ENCODE measurements at places on chromosomes 3 and 15.

- DNase-seq = no peak
Measured at GRCh38 chr15:38320866-38321265, 68.2 kb downstream of the SPRED1 start.

DNA sequence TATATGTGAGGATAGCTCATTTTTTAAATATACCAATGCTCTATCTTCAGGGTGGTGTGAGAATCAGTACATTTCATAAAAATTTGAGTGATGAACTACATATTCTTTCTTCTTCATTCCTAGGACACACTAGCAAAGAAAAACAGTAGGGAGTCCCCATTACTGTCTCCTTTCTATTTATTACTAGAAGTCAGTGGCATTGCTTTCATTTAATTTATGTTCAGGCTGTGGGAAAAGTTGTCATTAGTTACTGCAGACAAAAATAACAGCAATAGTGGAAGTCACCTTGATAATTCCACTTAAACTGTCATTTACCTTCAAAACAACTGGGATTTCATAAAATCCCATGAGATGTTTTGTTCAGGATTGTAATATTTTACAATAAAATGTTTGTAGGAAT is 446.4 kb downstream of the GBE1 start:
- no peak for DNase-seq

GRCh38 chr15:78603467-78603866 is 17.3 kb downstream of the CHRNA3 start:
- DNase-seq = no peak

DNA sequence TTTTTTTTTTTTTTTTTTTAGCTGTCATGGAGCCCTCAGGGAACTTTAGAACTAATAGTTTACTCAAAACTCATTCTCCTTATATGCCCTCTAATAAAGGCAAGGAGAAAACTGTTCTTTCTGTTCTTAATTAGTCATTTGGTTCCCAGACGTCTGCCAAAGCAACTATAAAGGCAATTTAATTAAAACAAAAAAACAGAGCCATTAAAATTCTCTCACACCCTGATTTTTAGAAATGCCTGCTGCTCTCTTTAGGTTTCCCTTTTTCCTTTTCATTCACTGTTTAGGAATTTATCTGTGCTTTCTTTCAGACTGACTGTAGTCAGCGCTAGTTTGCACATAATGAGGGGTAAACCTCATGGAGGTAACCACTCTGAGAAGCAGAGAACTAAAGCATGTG is 463.6 kb upstream of the THRB start:
- no peak for DNase-seq

GRCh38 chr3:38019658-38020341 is 9.6 kb downstream of the PLCD1 start:
- no peak for DNase-seq

- peak; percentile 16 for DNase-seq
Measured at GRCh38 chr15:35078221-35078915, 6.7 kb downstream of the NANOGP8 start.

DNA sequence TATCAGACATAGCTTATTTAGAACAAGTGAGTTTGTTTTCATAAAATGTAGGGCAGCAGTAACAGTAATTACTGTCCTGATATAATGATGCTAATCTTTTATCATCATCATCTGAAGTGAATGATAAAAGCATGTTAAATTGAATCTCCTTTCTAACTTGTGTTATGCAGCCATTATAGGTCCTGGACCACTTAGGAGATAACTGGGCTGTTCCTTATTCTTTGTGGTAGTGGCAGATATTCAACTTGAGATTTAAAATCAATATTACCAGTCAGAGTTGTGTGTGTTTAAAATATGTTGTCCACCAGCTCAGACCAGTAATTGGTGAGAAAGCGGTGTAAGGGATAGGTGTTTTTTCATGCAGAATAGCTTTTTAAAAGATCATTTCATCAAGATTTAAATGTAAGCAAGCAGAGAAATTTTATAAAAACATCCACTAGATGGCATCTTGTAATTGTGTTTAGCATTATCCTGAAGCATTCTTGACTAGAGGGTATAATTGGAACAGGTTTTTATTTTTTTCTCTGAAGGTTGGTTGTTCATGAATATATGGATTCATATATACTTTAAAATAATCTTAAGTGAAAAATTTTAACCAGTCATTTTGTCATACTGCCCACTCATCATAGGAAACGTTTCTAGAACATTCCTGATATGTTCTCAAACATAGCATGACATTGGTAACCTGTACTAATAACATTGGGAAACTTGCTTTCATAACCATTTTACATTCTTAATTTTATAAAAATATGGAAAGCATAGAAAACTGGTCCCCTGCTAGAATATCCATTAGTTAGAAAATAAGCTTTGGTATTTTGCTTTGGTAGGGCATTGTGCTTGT is 153.9 kb downstream of the BBX start:
- DNase-seq = no peak

DNA sequence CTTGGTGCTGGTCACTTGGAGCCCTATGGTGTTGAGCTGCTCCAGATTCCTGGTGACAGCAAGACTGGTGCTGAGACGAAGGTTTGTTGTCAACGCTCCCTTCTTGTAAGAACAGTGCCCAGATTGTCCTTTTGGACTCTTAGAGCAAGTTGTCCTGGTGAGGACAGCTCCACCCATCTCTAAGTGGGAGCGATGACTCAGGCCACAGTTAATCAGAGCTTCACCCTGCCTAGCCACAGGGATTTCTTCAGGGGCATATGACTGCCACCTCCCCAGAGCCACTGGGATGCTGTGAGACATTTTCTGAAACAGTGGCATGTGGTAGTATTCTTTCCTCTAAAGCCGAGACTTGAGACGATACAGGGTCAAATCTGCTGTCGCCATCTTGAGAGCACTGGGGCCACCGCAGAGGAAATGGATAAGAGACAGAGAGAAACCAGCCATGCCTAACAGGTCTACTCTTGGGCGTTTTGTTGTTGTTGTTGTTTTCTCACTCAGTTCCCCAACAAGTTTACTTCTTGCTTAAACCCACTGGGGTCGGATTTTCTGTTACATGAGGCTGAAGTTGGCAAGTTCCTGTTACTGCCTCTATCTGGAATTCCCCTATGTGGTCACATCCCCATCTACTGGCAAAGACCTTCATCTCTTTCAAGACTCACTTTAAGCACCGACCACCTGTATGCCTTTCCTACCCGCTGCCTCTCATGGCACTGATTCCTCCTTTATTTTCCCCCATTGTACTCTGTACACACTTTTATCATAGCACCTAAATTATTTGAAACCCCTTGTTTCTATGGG is 16.0 kb upstream of the PCOLCE2 start:
- DNase-seq = no peak

DNA sequence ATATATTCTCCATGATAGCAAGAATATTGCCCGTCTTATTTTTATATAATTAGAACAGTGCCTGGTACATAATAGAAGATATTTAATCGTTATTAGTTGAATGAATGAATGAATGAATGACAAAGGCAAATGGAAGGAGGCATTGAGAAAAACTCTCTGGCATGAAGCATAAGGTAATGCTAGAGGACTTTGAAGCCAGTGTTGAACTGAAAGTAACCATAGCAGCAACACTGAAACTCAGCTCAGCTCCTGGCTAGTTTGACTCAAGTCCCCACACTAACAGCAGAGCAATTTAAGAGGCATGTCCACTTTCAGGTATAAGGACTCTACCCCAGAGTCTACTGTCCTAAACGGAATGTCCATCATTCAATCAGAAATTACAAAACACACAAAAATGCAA is 227.0 kb downstream of the CPNE4 start:
- DNase-seq = no peak

DNA sequence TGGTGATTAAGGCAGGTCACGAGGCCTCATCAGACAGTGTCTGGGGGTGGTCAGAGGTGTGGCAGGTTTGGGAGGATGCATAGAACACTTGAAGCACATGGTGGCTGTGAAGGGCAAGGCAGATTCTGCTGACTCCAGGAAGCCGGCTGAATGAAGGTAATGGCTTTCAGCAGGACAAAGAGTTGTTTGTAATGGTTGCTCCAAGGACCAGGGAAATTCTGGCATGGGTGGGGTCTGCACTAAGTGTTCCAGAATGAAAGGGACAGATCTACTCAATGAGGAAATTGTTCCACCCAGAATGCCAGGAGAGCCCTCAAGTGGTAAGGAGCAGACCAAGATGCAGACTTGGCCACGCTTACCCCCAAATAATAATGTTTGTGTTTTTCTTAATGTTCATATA is 70.7 kb upstream of the ACAD9 start:
- no peak for DNase-seq

DNA sequence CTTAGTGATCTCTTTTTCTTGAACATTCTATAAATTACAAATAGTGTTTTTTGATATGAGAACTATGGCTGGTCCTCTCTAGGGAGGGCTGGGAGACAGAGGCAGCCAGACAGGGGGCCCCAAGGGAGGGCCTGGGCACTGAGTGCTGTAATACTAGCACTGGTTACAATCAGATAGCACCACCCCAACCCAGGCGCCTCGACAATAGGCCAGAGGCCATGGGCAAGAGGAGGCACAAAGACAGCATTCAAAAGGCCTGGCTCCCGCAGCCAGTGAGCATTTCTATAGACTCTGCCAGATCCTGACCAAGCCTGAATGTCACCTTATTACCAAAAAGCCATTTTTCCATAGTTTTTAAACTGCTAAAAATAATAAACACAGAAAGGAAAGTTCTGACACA is 158.5 kb downstream of the THRB start:
- DNase-seq = no peak

DNA sequence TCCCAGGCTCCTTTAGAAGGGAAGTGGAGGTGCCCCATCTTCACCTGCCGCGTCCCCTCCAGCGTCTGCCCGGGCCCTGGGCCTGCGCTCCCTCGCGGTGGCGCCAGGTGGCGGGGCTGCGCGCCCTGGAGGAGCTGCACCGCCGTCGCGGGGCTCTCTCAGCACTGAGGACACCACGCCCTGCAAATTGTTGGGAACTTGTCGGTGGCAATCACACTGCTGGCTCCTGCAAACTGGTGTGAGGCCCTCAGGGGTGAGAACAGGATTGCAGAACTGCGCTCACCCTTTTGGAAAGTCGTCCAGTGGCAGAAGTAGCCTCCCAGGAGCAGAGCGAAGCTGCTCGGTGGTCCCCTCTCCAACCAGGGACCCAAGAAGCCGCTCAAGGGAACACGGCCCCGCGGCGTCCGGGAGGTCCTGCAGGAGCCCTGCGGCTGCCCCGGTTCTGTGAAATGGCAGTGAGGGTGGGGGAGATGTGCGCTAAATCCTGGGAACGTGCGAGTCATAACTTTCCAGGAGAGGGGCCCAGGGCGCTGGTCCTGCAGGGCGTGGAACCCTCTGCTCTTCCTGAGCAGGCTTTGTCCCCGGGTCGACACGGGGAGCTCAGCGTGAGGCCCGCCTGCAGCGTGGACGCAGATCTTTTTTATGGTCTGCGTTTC is 995 bp upstream of the LRRK1 start:
- DNase-seq = no peak

DNA sequence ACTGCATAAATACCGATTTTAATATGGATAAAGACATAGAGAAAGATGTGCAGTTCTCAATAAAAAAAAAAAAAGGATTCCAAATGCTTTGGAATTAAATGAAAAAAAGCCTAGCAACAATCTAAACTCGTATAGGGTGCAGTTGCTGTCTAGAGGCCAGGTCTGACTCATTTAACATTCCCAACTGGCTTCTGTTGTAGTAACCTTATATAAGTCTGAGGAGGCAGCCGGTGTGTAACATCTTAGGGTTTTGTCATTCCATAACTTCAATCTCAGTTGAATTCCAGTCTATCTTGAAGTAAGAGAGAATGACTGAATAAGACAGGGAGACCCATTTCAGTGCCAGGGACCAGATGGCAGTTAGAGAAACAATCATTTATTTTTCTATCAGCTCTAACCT is 6.5 kb downstream of the PDCD10 start:
- DNase-seq = peak; percentile 35

- DNase-seq = no peak
Measured at GRCh38 chr3:414063-414462, 217.5 kb downstream of the CHL1 start.
